ENCODE measurements at places on chromosomes 13 and 19. TPM values are rescaled to one million over a fixed set of nuclear protein-coding genes. Genes with fewer than 3 reads are reported as not detected.

GPR18 gene
- not detected for total RNA-seq

DCLK1 gene
- 10.0 TPM for total RNA-seq

KIR2DL1 gene
- total RNA-seq: not detected

KHSRP gene
- total RNA-seq: 111 TPM

LHB gene
- total RNA-seq: not detected

PSG7 gene
- total RNA-seq: 0.36 TPM

VSTM2B gene
- not detected for total RNA-seq

PRR12 gene
- 5.2 TPM for total RNA-seq

ZNF431 gene
- 1.9 TPM for total RNA-seq

TPTE2 gene
- total RNA-seq: not detected

U2AF1L4 gene
- 17.8 TPM for total RNA-seq

CATSPERD gene
- not detected for total RNA-seq

PCP2 gene
- not detected for total RNA-seq

F2RL3 gene
- 1.3 TPM for total RNA-seq

ERICH4 gene
- not detected for total RNA-seq

CADM4 gene
- total RNA-seq: 0.36 TPM

TMC4 gene
- total RNA-seq: 0.90 TPM

Data from cardiac atrium fibroblast (primary cell).